ENCODE measurements at places on chromosomes 5 and 9.

GRCh38 chr5:24906689-24907088 is 261.9 kb upstream of the CDH10 start:
- DNase-seq, result no peak

- DNase-seq, result no peak
These were observed 15.6 kb upstream of the IER5L start for GRCh38 chr9:129193655-129194054.

DNA sequence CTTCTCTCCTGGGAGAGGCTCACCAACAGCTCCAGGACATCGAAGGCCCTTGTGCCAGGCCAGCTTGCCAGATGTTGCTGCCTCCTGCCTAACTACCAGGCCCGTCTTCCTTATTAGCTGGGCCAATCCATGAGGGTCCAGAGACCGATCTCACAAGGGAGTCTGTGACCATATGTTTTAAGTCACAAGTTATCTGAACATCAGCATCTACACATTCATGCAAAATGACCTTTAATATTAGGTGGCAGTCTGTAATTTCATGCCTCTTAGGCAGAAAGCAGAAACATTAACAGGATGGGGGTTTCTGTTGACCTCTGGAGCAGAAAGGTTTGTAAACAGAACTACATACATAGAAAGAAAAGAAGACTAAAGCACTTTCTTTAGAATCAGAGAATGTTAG is 75.1 kb upstream of the SLC25A51 start:
- DNase-seq, result no peak

DNA sequence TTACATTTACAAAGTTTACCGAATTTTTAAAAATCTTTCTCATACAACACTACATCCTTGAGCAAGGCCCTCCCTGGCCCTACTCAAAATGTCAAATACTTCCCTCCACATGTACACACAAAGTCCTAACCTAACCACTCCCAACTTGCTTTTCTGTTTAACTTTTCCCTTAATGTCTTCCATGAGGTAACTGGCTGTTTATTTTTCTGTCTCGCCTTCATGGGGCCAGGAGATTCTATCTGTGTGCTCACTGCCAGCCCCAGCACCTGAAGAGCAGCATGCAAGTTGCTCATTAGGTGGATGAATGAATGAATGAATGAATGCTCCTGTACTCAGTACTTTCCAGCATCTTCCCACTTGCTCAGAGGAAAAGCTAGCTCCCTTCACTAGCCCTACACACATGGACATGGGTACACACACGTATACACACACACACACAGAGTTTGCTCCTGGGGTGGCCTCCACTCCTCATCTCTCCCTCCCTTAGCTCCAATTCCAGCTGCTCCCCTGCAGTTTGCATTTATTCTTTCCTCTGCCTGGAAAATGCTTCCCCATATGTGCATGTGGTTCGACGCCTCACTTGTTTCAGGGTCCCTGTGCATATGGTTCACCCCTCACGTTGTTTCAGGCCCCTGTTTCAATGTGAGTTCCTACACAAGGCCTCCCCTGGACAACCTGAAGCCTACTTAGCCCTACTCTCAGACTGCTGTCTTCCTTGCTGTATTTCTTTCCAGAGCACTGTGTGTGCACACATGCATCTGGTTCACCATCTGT is 165.2 kb downstream of the ROR2 start:
- no peak for DNase-seq

DNA sequence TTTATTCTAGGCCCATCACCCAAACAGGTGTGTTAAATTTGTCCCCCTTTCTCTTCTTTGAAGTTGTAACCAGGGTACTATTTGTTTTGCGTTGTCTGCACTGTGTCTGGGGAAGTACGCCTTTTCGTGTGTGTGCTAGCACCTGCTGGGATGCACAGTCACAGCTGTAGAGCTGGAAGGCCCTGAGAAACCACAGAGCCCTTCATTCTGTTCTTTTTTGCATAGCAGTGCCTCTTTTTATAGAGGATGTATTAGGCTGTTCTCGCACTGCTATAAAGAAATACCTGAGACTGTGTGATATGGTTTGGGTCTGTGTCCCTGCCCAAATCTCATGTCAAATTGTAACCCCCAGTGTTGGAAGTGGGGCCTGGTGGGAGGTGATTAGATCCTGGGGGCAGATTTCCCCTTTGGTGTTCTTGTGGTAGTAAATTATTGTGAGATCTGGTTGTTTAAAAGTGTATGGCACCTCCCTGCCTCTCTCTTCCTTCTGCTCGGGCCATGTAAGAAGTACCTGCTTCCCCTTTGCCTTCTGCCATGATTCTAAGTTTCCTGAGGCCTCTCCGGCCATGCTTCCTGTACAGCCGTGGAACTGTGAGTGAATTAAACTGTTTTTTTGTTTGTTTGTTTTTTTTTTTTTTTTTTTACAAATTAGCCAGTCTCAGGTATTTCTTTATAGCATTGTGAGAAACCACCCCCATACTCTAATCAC is 14.0 kb downstream of the SEC61B start:
- no peak for DNase-seq

- no peak for DNase-seq
These were observed 3.8 kb downstream of the LARP1 start for GRCh38 chr5:154758977-154759376.

DNA sequence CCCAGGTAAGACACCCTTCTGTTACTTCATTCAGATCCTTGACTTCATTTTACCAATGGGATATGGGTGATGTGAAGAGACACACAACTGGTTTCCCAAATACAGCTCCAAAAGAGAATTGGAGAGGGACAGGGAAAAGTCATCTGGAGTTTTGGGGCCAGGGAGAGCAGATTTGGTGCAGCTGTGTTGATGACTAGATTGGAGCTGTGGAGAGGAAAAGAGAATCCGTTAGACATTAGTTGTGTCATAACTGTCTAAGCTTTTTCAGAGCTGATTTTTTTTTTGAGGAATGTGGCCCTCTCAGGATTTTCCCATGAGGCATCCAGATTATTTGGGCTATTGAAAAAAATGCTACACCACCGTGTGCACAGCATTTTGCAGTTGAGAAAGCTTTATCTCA is 423.4 kb downstream of the DMAC1 start:
- no peak for DNase-seq

- no peak for DNase-seq
These were observed 289.1 kb downstream of the GADD45G start for GRCh38 chr9:89893886-89894285.

GRCh38 chr5:134090522-134090921 is 24.0 kb upstream of the TCF7 start:
- DNase-seq, result no peak

- DNase-seq, result no peak
These were observed 248.1 kb upstream of the NREP start for GRCh38 chr5:112004867-112005622.

- no peak for DNase-seq
These were observed 844 bp upstream of the MCCC2 start for GRCh38 chr5:71586052-71586940.

GRCh38 chr5:76521240-76521758 is 101.9 kb downstream of the F2RL2 start:
- no peak for DNase-seq

DNA sequence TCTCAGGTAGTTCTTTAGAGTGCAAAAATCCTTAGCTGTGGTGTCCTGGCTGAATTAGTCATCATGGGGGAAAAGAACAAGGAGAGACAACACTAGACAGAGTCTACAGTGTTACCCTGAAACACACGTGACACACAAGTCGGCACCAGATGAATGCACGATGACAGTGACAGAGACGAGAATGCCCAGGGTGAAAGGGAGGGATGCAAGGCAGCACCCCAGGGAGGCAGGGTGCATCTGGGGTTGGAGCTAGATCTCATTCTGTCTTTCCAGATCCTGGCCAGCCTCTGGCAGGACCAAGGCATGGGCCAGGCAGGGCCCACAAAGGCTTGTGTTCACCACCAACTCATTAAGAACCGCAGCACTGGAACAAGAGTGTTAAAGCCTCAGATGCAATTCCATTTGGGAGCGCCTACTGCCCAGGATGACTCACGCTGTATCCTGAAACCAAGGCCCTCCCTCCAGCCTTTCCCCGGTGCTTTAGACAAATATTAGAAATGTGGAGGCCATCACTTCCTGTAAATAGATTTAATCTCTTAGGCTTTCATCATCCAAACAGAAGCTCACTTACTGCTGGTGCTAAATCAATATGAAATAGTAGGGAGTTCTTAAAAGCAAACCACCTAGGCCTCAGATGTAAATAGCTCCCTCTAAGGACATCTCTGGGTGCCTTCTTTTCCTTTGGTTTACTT is 56.1 kb downstream of the IRX2 start:
- no peak for DNase-seq

DNA sequence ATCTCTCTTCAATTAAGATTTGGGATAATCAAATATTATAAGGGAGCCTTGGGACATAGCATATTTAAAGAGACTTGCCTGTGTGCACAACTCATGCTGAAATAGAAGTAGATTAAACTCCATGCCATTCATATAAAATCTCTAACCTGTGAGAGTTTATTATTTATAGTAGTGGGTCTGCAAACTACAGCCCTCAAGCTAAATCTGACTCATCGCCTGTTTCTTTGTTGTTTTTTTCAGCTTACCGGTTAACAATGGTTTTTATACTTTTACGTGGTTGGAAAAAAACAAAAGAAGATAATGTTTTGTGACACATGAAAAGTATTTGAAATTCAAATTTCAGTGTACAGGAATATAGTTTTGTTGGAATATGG is 61.9 kb upstream of the GHR start:
- no peak for DNase-seq

DNA sequence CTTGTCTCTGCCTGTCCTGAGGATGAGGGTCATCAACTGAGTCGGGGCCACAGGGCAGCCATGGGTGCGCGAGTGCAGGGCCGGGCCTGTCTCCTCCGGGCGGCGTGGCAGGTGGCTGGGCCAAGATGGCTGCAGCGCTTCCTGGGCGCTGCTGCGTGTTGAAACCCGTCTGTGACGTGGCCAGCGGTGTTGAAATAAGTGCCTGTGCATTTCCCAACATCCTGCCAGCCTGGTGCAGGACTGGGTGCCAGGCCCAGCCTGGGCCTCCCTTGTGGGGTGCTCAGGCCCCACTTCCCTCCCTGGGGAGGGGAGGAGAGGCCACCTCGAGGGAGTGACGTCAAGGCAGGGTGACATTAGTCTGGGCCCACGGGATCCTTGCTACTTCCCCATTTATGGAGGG is 45.5 kb downstream of the RXRA start:
- DNase-seq, result no peak

DNA sequence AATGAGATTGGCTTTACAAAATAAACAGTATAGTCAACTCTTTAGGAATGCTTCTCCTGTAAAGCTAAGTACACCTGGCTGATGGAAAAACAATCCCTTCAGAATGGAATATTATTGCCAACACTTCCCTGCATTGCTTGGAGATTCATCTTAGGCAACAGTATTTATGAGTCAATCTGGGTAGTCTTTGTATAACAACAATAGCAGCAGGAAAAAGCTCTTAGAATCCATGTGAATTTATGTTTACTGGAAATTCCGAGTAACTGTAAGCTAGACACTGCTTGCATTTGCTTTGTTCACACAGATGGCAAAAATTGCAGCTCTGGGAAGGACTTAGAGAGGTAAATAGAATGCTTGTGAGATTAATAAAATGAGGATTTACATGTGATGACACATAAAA is 101.7 kb upstream of the NTRK2 start:
- no peak for DNase-seq

DNA sequence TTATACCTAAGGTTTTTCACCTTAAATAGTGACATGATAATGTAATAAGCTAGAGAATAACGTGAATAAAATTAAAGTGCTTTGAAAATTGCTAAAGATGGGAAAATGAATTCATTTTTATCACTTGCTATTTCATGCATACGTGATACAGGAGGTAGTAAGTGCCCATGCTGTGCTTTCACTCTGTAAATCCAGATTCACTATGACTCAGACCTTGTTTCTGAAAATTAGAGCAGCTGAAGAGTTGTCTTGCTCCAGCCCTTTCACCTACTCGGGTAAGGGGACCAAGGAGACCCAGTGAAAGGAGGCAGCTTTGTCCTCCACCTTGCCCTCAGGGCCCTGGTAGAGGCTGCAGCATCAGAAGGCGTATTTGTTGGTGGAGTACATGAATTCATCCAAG is 87.9 kb downstream of the ANKH start:
- DNase-seq, result no peak

DNA sequence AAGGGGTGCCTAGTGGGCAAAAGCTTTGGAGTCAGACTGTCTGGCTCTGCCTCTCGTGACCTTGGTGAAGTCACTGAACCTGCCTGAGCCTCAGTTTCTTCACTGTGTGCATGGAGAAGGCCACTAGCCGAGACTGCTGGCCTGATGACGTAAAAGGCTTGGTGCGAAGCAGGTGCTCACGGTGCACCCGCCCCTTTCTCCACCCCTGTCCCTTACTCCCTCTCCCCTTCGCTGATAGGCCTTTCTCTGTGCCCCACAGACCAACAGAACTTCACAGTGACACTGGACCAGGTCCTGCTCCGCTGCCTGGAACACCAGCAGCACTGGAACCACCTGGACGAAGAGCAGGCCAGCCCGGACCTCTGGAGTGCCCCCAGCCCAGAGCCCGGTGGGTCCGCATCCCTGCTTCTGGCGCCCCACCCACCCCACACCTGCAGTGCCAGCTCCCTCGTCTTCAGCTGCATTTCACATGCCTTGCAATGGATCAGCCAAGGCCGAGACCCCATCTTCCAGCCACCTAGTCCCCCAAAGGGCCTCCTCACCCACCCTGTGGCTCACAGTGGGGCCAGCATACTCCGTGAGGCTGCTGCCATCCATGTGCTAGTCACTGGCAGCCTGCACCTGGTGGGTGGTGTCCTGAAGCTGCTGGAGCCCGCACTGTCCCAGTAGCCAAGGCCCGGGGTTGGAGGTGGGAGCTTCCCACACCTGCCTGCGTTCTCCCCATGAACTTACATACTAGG is 10.4 kb downstream of the FPGS start:
- no peak for DNase-seq

GRCh38 chr9:8961186-8961851 is 1161.7 kb upstream of the DMAC1 start:
- DNase-seq, result no peak

GRCh38 chr5:5046680-5047502 is 93.2 kb upstream of the ADAMTS16 start:
- no peak for DNase-seq

GRCh38 chr9:121295662-121296191 is 27.8 kb downstream of the GSN start:
- DNase-seq, result no peak

Measured in stimulated activated CD8-positive, alpha-beta memory T cell treated with anti-CD3 and anti-CD28 coated beads, Interleukin-15, amount 100 ng/mL, for 4 hours (primary cell).